ENCODE measurements at places on chromosomes 7 and 10. TPM values are rescaled to one million over a fixed set of nuclear protein-coding genes. Genes with fewer than 3 reads are reported as not detected.

- DNase-seq, result no peak
Observed at GRCh38 chr7:108838198-108838597, 268.5 kb downstream of the DNAJB9 start.

DNA sequence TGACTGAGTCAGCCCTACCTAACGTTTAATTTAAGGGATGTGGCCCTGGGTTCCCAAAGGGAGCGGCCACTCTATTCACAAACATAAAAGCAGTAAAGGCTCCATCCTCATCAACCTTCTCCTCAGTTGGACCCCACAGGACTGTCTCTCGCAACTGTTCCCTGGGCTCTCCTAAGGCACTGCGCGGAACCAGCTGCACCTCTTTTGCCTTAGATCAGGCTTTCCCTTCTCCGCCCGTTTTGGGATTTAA, 689 bp upstream of the GTPBP4 start:
- no peak for DNase-seq

DNA sequence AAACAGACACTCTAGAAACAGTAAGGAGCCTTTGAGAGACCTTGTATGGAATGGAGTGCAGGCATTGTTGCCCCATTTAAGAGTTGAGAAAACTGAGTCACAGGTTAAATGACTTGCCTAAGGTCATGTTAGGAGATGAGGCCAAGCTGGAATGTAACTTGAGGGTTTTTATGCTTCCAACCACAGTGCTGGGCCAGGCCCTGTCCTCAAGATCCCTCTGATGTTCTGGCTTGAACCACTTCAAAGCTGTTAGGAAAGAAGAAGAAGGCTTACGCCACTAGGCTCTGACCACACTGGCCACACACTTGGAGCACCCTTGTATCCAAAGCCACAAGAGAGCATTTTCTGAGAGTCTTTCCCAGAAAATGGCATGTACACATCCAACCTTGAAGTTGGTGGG, 42.7 kb downstream of the PLAU start:
- DNase-seq, result peak; percentile 22

Gene GUSB
- total RNA-seq, result 46.6 TPM

Gene OR2A25
- not detected for total RNA-seq

GRCh38 chr10:79142064-79142491, 73.3 kb downstream of the ZMIZ1 start:
- no peak for DNase-seq

DNA sequence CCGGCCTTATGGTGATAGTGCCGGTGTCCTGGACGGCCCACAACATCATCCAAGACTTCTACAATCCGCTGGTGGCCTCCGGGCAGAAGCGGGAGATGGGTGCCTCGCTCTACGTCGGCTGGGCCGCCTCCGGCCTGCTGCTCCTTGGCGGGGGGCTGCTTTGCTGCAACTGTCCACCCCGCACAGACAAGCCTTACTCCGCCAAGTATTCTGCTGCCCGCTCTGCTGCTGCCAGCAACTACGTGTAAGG, 713 bp downstream of the CLDN4 start:
- no peak for DNase-seq

DNA sequence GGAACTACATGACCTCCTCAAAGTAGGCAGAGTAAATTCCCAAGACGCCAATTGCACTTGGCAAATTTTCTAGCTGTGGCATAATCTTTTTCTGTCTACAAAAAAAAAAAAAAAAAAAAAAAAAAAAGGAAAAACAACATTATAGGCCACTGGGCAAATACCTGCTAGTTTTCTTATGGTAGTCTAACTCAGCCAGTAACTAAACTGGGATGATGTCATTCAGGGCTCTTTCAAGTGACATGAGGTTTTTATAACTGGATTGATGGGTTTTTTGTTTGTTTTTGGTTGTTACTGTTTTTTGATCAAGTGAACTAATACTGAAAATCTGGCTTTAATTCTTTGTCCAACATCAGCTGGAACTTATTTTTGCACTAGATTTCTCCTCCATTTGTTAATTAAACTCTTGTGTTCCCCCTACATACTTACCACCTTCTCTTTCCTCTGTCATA, 7.4 kb upstream of the VIM start:
- no peak for DNase-seq

- DNase-seq, result no peak
Observed at GRCh38 chr7:18386607-18387006, 108.9 kb upstream of the HDAC9 start.

Gene SFRP4
- 261 TPM for total RNA-seq

GRCh38 chr10:48575901-48576300, 29.0 kb downstream of the ARHGAP22 start:
- no peak for DNase-seq

DNA sequence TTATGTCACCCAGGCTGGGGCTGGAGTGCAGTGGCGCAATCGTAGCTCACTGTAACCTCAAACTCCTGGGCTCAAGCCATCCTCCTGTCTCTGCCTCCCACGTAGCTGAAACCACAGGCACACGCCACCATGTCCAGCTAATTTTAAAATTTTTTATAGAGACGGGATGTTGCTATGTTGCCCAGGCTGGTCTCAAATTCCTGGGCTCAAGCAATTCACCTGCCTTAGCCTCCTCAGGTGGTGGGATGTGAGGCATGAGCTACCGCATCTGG, 123.2 kb upstream of the PARD3 start:
- DNase-seq, result no peak

Gene ABCB4
- 3.3 TPM for total RNA-seq

Gene SCIN
- total RNA-seq, result 9.8 TPM

Gene OR2A14
- total RNA-seq, result not detected

Gene CADPS2
- 11.0 TPM for total RNA-seq

Gene PODXL
- total RNA-seq, result 54.9 TPM

Gene ERVW-1
- total RNA-seq, result 0.22 TPM

- DNase-seq, result no peak
Observed at GRCh38 chr7:127632276-127632910, 14.5 kb upstream of the PAX4 start.

Gene UNCX
- total RNA-seq, result not detected

DNA sequence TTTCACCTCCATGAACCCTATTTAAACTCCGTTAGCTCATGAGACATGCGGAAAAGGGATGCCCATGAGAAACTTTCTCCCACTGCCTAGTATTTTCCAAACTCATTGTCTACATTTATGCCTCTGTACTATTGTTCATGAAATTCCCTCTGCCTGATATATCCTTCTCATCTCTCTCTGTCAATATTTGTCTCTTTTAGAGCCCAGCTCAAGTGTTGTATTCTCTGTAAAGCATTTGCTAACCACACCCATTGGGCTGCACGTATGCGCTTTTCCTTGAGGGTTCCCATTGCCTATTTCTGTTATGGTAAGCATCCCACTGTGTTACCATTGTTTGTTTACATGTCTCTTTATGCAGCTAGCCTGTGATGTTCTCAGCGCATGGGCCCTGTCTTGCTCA, 211.4 kb downstream of the MDFIC start:
- DNase-seq, result no peak

Gene CLCN1
- not detected for total RNA-seq

Gene NSMCE4A
- total RNA-seq, result 46.7 TPM

Gene C10orf71
- total RNA-seq, result 0.18 TPM

GRCh38 chr7:137006293-137006692, 137.8 kb downstream of the CHRM2 start:
- no peak for DNase-seq

DNA sequence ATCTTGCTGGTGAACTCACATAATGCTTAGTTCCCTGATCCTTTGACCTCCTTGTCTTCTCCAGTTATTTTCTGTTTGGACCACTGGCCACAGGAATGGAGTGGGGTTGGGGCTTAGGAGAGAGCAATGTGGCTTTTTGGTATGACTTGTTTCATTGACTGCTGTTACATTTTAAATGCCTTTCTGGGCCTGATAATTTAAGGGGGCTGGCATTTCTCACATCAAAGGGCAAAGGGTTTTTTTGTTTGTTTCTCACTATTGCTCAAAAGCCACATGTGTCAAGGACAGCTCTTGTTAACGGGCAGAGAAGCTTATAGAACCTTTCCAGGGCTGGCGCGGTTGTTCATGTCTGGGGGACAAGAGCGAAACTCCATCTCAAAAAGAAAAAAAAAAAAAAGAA, 161.2 kb upstream of the TNRC18 start:
- no peak for DNase-seq

GRCh38 chr7:131502810-131503508, 53.5 kb downstream of the PODXL start:
- peak; percentile 81 for DNase-seq

Gene NRG3
- 1.4 TPM for total RNA-seq

Gene TEX36
- not detected for total RNA-seq

GRCh38 chr10:132422903-132423825, 26.2 kb downstream of the PWWP2B start:
- DNase-seq, result no peak

- no peak for DNase-seq
Observed at GRCh38 chr10:100109670-100110069, 28.0 kb upstream of the CPN1 start.

- no peak for DNase-seq
Observed at GRCh38 chr7:75971961-75972763, 22.2 kb downstream of the TMEM120A start.

DNA sequence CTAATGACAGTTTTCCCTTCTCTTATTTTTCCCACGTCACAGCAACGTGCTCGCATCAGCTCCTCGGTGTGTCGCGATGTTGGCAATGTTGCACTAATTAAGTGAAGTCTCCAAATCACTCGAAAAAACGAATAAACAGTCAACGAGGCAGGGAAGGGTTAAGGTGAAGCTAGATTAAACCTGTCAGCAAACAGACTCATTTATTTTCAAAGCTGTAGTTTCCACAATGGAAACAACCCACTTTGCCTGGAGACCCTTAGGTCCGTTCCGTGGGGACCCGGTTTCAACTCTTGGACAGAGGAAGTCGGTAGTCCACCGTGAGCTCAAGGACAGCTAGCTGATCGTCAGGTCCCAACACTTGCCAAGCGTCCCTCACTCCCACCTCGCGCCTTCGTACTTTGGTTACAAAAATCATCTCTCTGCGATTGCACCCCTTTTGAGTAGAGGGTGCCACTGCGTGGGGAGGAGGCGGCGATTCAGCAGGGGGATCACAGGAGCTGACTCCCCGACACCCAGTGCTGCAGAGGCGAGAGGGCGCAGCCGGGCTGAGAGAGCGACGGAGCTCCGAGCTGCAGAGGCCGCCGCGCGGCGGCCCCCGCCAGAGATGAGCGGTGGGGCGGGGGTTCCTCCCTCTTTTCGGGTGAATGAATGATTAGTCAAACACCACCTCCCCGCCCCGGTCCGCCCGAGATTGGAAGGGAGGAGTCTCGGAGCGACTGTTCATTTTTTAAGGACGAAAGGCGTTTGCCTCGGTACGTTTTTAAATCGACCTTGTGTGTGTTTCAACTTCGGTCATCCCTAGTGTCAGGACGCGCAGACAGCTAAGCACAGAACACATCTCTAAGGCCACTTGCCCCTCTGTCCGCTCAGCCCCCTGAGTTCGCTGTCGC, 1.3 kb upstream of the BMPER start:
- DNase-seq, result peak; percentile 80

Gene BLNK
- 13.1 TPM for total RNA-seq

Gene NODAL
- not detected for total RNA-seq

DNA sequence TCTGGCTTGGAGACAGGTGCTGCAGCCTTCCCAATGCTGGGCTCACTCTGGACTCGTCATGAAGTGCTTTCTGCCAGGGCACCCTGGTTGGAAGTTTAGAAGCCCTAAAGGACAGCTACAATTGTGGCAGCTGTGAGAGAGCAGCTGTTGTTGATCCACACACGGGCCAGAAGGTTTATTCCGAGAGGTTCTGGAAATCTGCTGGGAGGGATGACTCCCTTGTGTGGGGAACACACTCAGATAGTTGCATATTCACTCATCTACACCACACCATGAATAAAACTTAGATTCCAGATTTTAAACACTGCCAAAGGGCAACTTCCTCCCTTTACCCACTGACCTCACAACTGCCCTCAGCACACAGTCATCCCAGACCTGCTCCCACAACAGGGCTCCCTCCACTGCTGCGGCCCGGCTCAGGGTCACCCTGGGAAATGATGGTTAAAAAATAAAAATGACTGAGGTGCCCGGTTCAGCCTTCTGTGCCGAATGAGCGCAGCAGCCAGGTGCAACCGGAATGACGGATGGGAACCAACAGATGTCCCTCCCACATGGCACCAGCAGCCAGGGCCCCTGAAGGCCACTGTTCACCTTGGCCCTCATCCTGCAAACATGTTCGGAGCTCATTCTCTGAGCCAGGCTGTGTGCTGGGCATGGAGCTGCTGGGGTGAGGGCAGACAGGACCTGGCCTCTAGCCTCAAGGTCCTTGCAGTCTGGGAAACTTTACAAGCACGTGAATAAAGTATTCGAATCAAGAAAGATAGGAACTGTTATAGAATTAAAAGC, 40.2 kb downstream of the ASB13 start:
- DNase-seq, result no peak

Gene LRRC4
- 14.7 TPM for total RNA-seq

GRCh38 chr7:27176962-27177794, 3.1 kb upstream of the HOXA10 start:
- peak; percentile 57 for DNase-seq

DNA sequence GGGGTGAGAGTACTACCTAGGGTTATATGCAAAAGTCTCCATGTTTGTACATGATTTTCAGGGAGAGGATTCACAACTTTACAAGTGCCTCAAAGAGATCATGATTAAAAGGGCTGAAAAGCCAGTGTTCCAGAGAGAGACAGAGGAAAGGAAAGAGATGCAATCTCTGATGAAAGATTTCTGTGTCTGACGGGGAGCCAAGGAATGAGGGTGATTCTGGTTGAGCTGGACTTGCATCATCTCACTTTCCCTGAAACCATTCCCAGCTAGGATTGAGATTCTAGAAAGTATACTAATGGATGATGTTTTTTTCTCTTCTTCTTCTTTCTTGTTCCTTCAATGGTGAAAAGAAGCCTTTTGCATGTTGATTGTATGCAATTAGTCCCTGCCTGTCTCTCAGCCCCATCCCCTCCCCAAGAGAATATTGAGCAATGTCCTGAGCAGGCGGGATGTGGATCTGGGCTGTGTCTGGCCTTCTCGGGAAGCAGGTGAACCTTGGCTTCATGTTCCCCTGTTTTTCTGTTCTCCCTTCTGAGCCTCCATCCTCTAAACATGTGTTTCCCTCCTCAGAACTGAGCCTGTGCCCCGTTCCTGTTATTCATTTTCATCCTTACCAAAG, 186.1 kb downstream of the ZNF365 start:
- DNase-seq, result peak; percentile 62

GRCh38 chr10:87691506-87692070, 31.9 kb downstream of the PAPSS2 start:
- DNase-seq, result no peak

DNA sequence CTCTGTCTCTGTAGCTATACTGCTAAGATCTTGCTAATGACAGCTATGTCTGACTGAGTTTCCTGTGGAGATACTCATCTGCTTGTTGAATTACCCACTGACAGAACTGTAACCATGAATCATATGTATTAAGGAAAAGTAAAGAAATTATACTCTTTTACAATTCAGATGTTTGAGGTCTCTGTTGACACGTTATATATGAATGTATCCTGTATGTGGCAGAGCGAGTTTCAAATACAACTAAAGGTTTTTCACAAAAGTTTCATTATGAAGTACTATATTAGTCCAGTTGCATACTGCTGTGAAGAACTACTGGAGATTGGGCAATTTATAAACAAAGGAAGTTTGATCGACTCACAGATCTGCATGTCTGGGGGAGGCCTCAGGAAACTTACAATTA, 232.5 kb downstream of the CDK14 start:
- no peak for DNase-seq

Gene ZNF804B
- not detected for total RNA-seq

Gene CYP17A1
- total RNA-seq, result 0.18 TPM

All from sciatic nerve (tissue), 2 donors.